Right lobe of liver (tissue), 6 donors: ENCODE measurements at places on chromosomes 4 and X. TPM values are rescaled to one million over a fixed set of nuclear protein-coding genes. Genes with fewer than 3 reads are reported as not detected.

Gene CXorf65
- not detected for total RNA-seq

Gene SLITRK4
- 0.02 TPM for total RNA-seq

Gene MAOA
- 180 TPM for total RNA-seq

GRCh38 chrX:80139564-80139963 lies 125.0 kb downstream of the TBX22 start:
- DNase-seq = no peak

Gene ACE2
- 1.7 TPM for total RNA-seq

Gene PGRMC2
- 54.3 TPM for total RNA-seq

GRCh38 chr4:38866973-38867477 lies 581 bp upstream of the FAM114A1 start:
- no peak for DNase-seq

Gene FAM241A
- 3.5 TPM for total RNA-seq

DNA sequence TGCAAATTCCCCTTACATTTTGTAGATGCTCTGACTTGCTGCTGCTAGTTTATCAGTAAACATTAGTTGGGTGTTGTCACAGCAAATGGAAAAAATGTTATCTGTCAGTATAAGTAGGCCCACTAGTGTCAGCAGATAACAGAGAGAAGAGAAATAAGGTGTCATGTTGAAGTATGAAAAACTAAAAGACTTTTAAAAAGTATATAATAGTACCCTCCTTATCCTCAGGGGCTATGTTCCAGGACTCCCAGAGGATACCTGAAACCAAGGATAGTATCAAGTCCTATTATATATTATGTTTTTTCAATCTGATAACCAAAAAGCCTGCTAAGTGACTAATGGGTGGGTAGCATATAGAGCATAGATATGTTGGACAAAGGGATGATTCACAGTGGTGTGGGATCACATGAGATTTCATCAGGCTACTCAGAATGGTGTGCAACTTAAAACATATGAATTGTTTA lies 11.6 kb upstream of the BMP2K start:
- no peak for DNase-seq

DNA sequence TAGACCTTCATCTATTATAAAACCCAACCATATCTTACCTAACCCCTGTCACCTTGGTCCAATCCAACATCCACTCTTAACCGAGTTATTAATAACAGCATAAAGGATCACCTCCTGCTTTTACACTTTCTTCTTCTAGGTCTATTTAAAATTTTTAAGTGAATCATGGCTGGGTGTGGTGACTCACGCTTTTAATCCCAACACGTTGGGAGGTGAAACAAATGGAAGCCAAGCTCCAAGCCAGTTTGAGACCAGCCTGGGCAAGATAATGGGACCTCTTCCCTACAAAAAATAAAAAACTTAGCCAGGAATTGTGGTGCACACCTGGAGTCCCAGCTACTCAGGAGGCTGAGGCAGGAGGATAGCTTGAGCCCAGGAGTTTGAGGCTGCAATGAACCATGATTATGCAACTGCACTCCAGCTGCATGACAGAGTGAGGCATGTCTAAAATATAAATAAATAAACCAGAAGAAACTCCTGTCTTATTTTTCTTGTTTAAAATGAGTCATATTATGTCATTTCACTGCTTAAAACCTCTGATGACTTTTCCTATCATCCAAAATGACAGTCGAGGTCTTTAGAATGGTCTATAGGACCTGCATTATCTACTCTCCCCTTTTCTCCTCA lies 188.4 kb downstream of the GASK1B start:
- no peak for DNase-seq

- DNase-seq = no peak
Measured at GRCh38 chrX:3346501-3347259, at the start of gene MXRA5. MXRA5 (minus strand) TSS chrX:3346652; CDS start chrX:3343833, 2,819 bp downstream.

Gene ZCCHC18
- total RNA-seq = 0.27 TPM

Gene MRFAP1
- total RNA-seq = 143 TPM

DNA sequence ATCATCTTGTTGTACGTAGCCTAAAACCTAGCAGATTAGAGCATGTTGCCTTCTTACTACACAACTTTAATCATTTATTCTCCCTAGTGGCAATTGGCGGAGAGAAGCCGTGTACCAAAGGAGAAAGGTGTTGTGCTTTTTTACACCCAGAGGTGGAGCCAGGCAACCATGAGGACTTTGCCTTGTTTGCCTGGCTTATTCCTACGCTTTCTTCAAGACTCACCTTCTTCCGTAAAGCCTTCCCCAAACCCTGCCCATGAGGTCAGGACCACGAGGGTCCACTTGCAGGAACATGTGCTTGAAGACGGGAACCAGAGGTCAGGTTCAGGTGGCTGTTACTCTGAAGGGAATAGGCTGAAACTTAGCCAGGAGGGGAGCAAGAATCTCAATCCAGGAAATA lies 290.5 kb downstream of the RAB28 start:
- no peak for DNase-seq

GRCh38 chrX:140425712-140426395 lies 79.0 kb downstream of the SOX3 start:
- DNase-seq = no peak

DNA sequence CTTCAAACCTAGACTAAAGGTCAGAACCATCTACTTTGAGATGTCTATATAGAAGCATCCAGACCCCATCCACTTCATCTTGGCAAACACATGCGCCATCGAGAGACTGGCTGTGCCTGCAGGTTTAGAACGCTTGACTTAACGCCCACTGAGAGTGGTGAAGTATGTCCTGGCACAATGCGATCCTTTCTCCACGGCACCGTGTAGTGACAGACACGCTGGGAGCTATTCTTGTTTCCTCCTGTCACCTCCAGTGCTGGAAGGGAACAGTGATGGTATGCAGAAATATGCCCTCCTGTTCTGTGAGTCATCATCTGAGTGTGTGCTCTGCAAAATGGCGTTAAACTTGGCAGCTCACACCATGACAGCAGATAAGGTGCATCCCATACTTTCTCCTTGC lies 330.2 kb downstream of the NLGN4X start:
- DNase-seq = no peak

DNA sequence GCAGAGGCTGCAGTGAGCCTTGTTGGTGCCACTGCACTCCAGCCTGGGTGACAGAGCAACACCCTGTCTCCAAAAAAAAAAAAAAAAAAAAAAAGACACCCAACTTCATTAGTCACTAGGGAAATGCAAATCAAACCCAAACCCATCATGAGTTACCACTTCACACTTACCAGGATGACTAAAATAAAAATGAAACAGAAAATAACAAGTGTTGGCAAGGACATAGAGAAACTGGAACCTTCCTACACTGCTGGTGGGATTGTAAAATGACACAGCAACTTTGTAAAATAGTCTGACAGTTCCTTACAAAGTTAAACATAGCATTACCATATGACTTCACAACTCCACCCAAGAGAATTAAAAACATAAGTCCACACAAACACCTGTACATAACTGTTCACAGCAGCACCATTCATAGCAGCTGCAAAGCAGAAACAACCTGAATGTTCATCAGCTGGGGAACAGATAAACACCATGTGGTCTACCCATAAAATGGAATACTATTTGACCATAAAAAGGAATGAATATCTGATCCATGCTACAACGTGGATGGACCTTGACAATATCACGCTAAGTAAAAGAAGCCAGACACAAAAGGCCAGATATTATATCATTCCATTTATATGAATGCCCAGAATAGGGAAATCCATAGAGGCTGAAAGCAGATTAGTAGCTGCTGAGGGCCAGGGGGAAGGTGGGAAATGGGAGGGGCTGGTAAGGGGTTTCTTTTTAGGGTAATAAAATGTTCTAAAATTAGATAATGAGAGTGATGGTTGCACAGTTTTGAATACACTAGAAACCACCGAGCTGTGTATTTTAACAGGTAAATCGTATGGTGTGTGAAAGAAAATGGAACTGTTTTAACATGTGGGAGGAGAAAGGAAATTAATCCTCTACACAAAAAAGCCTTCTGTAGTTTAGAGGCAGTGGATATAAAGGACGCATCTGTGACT lies 18.3 kb downstream of the CD99L2 start:
- no peak for DNase-seq

- DNase-seq = peak; percentile 44
Measured at GRCh38 chr4:84482564-84483563, 16.2 kb downstream of the NKX6-1 start.

Gene SRPX
- total RNA-seq = 14.0 TPM

DNA sequence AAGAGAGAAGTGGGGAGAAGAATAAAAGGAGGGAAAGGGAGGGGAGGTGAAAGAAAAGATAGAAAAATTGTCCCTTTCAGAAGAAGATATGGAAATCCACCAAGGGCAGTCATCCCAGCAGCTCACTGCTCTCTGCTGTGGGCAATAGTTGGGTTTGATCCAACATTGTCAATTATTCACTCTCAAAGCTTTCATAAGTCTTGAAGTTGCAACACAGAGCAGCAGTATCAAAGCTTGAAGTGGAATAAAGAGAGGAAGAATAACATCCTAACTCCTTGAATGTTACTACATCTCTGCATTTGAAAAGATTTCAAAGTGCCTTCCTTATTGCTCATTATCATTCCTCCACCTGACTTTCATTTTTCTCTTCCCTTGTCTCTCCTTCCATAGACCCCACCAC lies 62.3 kb upstream of the HHIP start:
- no peak for DNase-seq

GRCh38 chr4:158630893-158631292 lies 40.8 kb downstream of the C4orf46 start:
- DNase-seq = no peak

Gene PLXNB3
- 0.78 TPM for total RNA-seq

Gene CMC4
- total RNA-seq = 9.4 TPM

DNA sequence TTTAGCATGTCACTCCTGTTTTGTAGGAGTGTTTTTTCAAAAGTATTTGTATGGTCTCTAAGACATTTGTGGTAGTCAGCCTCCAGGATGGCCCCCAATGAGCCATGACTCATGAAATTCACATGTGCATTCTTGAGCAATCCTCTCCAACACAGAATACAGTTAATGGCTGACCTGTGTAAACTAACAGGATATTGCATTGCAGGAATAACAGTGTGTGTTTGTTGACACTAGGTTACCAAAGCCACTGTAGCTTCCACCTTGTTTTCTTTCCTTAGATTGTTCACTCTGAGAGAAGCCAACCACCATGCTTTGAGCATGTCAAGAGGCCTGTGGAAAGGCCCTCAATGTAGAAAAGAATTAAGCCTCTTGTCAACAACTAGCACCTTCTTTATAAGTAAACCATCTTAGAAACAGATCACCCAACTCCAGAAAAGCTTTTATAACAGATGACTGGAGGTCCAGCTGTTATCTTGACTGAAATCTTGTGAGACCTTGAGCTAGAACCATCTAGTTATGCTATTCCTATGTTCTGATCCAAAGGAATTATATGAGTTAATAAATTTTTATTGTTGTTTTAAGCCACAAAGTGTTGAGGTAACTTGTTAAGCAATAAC lies 28.5 kb downstream of the TBCK start:
- no peak for DNase-seq

DNA sequence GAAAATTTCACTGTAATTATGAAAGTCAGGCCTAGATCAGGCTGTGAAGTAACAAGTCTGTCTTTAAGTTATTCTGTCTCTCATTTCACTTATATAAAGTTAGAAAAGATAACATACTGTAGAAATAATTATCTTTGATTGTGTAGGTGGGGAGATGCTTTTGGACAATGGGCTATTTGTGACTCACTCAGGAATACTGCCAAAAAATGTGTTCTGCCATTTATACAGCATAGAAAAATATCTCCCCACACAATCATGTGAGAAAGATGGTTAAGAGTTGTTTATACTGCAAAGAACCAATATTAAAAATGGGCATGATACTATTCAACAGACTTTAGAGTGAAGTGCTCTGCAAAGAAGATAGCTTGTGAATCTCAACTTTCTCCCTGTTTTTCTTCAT lies 95.0 kb upstream of the GABRA2 start:
- DNase-seq = no peak

Gene ASMT
- total RNA-seq = not detected

DNA sequence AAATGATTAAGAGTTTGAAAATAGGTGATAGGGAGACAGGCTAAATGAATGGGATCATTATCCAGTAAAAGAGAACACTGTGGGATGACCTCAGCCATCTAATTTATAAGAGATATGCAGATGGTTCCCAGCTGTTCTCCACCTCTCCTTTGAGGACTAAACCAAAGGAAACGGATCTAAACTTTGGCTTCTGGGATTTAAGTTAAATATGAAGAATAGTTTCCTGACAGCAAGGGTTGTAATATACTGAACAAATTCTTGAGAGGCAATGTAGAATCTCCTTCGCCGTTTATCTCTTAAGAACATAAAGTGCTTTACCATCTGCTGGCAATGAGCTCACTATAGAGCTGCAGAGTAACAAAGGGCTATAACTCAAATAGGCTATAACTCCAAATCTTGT lies 35.4 kb upstream of the HPGDS start:
- no peak for DNase-seq

- no peak for DNase-seq
Measured at GRCh38 chr4:38190717-38191178, 230.6 kb downstream of the PTTG2 start.

- DNase-seq = no peak
Measured at GRCh38 chr4:132863619-132864018, 285.5 kb upstream of the PCDH10 start.

DNA sequence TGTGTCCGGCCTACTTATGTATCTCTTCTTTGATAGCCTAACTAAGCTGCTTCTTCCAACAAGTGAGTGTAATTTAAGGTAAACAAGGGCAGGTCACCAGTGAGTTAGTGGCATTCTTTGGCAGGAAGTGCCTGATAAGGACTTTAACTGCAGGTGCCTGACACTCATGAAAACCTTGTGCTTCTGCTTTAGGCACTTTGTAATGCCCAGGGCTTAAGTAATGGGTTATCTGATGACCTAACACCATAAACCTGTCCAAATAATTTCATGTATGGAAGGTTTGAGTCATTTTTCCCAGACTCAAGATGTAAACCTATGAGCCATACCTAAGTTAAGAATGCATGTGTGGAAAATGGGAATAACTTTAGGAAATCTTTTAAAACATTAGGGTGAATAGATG lies 43.0 kb downstream of the BCOR start:
- no peak for DNase-seq

DNA sequence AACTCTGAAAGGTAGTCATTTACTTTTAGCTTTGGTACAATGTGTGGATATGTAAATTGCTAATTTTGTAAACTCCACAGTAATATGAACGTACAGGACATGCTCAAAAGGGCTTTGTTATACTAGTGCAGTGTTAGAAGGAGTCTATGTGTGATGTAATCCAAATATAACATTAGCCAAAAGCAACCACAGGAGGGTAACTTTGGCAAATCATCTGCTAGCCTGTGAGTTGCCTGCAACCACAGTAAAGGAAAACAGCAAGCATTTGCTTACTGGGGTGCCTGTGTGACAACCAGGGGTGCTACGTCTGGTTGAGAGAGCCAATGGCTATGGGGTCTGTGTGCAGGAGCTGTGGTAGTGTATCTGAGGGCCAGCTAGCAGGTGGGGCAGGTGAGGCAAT lies 245.8 kb downstream of the ADAMTS3 start:
- no peak for DNase-seq

- no peak for DNase-seq
Measured at GRCh38 chrX:123432361-123433150, 248.5 kb downstream of the GRIA3 start.

- no peak for DNase-seq
Measured at GRCh38 chr4:10129196-10130177, 12.9 kb upstream of the WDR1 start.

GRCh38 chrX:48590203-48591103 lies 6.8 kb upstream of the WDR13 start:
- no peak for DNase-seq

GRCh38 chr4:37066159-37066558 lies 178.4 kb upstream of the NWD2 start:
- no peak for DNase-seq

GRCh38 chr4:102623622-102624021 lies 122.5 kb downstream of the NFKB1 start:
- DNase-seq = no peak

Gene PRSS12
- total RNA-seq = 1.2 TPM

- DNase-seq = peak; percentile 37
Measured at GRCh38 chrX:149937871-149938426, 342 bp downstream of the EOLA2 start.

Gene CD38
- 1.9 TPM for total RNA-seq
